Skin of body (tissue), 3 donors: ENCODE measurements at places on chromosomes 4 and X.

DNA sequence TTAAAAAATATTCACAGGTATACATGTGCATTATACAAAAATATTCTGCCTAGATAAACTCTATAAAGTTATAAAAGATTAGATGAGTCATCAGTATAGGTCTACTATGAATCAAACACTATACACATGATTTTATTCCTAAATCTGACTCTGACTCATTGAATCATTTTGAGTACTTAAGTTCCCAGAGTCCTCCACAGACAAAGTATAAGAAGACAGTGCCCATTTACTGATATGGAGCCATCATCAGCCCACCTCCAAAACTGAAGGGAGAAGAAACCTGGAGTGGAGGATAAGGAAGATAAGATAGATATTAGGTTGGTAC, 28.7 kb upstream of the ANTXR2 start:
- no peak for DNase-seq

- DNase-seq: no peak
Observed at GRCh38 chr4:176123710-176124407, 58.2 kb downstream of the WDR17 start.

- no peak for DNase-seq
Observed at GRCh38 chr4:29278585-29278984, 1441.6 kb upstream of the PCDH7 start.

DNA sequence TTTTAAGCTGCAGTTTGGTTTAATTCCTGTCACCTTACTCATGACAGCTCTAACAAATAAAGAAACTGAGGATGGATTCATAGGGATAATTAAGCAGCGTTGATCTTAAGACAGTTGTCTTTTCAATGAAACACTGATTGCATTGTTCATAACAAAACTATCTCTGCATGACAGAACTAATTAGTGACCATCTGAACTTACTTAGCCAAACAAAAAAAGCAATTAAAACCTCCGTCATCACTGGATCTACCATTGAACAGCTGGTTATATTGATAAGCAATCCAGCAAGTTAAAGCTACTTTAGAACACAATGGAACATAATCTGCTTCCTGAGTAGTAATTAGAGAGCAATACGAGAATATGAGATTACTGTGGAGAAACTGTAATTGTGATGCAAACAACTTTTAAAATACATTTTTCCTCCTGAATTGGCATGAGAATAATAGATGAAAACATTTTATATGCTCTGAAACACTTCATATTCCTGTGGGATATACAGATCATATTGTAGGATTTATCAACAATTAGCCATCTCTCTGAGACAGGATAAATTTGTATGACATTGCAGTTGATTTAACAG, 2576.8 kb downstream of the PCDH7 start:
- DNase-seq: no peak

GRCh38 chr4:113394108-113394729, 344.8 kb downstream of the ANK2 start:
- no peak for DNase-seq

GRCh38 chr4:17010426-17011087, 112.1 kb upstream of the LDB2 start:
- no peak for DNase-seq

DNA sequence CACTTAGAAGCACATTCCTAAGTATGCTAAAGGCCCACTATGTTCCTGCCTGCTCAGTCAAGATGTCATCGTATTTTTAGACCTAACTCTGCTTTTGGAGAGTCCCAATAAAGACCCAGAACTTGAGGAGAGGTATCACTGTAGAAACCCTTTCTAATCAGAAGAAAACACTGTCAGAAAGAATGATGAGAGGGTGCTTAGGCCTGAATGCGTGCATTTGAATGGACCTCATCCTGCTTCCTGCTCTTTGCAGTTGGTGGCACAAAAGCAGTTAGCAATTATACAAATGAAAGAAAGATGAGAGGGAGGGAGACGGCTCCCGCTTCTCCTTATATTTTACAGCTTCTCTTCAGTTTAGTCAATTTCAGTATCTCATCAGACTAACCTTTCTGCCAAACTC, 987.2 kb downstream of the CCSER1 start:
- no peak for DNase-seq

DNA sequence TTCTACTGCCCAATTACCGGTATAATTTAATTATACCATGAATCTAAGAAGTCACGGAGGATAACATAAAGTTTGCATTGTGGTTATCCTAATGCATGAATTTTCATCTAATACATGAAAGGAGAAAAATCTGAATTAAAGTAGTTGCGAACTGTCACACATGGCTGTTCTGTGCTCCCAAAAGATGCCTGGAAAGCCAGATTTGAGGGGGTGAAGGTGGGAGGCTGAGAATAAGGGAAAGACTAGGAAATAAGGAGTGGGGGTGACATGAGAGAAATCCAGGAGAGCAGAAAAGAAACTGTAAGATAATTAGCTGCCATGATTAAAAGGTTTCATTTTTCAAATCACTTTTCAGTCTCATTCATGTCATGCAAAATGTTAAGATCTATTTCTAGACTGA, 1582.7 kb downstream of the STIM2 start:
- DNase-seq: no peak

DNA sequence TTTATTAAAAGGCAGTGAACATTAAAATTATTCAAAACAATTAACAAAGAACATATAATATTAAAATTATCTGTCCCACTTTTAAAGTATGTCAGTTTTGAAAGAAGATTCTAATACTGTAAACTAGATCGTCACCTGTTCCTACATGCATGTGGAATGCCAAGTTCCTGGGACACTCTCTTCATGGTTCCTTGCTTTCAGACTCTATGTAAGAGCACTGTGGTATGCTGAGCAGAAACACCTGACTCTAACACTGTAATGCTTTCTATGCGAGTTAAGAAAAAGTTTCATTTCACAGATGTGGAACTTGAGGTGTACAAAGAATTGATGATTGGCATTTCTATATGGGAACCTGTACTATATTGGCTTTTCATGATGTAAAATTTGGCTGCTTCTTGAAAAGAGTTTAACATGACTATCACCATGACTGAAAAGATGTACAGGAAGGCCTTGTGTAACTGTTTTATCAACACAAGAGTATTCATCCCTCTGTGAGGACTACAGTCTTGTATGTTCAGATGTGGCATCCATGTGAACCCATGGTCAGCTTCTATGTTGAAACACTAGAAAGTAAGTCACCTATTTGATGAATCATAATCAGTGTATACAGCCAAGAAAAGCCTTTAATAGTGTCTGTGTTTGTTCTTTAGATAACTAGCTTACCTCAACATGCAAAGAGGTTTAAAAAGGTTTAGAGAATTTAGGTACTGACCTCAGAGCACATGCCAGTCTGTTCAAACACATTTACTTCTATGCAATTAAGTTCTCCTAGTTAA, 354.5 kb downstream of the ARHGAP24 start:
- DNase-seq: no peak

GRCh38 chr4:182189103-182189878, 53.9 kb upstream of the TENM3 start:
- DNase-seq: no peak

DNA sequence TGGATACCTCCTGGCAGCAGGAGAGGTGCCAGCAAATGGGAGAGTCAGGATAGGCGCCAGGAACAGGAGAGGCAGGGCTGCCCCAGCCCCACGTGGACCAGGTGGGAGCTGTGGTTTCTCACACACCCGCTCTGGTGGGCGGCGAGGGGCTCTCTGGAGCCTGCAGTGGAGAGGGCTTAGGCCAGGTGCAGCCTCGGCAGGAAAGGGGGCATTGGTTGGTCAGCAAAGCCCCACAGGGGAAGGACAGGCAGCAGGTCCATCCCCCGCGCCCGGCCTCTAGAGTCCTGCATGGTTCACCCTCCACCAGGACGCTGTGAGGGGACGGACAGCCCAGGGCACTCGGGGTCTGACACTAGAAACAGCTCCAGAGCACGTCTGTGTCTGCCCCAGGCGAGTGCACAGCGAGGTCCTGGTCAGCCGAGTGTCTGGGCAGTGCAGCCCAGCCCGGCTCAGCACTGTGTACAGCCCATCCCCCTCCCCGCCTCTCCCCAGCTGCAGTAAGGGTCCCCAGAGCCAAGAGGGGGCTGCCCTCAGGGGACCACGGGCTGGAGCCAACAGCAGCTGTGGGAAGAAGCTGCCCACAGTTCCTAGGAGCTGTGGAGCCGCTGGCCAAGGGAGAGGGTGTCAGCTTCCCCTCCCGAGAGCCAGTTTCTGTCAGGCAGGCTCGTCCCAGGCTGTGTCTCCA, 8.2 kb downstream of the ATP5ME start:
- no peak for DNase-seq

DNA sequence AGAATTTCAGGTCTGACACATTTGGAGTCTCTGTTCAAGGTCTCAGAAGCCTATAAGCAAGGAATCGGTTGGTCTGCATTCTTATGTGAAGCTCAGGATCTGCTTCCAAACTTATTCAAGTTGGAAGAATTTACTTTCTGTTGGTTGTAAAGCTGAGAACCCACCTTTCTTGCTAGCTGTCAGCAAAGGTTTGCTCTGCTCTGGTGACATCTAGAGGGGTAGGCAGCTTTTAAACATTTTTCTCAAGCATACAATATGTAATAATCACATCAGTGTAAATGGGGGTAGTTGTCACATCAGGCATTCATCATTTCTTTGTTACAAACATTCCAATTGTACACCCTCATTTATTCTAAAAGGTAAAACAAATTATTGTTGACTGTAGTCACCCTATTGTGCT, 935.2 kb downstream of the TRAM1L1 start:
- no peak for DNase-seq

DNA sequence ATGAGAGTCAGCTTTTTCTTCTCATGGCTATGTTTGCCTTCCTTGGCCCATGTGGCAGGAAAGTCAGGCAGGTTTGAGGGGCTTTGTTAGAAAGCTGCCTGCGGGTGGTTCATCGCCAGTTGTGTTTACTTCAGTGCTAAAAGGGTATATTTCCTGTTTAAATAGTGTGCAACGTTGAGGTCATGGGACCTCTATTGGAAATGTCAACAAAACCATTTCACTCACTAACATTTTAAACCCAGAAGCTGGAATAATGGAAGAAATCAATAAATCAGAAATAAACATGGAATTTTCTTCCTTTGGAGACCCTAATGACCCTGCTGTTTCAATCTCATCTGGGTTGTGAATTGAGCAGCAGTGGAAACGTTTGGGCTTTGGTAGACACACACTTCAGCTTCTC, 185.8 kb downstream of the ANKRD50 start:
- no peak for DNase-seq

DNA sequence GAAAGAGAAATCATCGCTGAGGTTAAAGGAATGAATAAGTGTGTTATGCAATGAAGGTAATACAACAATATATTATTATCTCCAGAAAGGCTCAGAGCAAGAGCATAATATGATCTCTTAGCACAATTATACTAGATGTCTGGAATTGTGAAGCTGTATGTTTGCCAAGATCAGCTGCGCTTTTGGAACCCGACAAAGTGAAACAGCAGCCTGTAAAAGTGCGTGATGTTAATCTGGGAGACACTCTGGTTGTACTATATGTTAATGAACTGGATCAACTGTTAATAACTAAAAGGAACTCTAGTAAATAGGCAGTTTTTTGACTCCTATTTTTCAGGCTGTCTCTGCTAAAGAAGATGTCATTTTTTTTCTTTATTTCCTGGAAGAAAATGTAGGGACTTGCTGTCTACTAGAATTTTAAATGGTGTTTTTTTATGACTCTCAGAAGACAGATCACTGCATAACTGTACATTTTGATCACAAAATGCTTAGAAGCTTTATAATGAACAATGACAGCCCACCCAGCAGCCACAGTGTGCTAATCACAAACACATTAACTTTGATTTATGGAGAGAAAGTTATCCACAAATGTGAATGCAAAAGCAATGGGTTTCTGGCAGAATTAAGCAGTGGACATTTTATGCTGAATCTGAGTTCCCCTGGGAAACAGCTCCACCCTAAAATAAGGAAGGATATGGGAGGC, 50.2 kb downstream of the UGT2B28 start:
- no peak for DNase-seq

GRCh38 chr4:108586778-108587177, 33.6 kb upstream of the RPL34 start:
- no peak for DNase-seq

- DNase-seq: peak; percentile 67
Observed at GRCh38 chr4:127782275-127783025, at the start of gene HSPA4L. Gene HSPA4L, plus strand, starts transcription at chr4:127782322. Its CDS starts 229 bp downstream, at chr4:127782551.

GRCh38 chr4:37430718-37431416, 186.3 kb downstream of the NWD2 start:
- no peak for DNase-seq

- no peak for DNase-seq
Observed at GRCh38 chr4:48321312-48321711, 20.0 kb upstream of the SLAIN2 start.

GRCh38 chr4:175874306-175874705, 62.2 kb upstream of the GPM6A start:
- DNase-seq: no peak
